ENCODE measurements at places on chromosomes 7 and 10.
A peak's percentile ranks its signal among the peaks of the same experiment; 100 is the strongest.

DNA sequence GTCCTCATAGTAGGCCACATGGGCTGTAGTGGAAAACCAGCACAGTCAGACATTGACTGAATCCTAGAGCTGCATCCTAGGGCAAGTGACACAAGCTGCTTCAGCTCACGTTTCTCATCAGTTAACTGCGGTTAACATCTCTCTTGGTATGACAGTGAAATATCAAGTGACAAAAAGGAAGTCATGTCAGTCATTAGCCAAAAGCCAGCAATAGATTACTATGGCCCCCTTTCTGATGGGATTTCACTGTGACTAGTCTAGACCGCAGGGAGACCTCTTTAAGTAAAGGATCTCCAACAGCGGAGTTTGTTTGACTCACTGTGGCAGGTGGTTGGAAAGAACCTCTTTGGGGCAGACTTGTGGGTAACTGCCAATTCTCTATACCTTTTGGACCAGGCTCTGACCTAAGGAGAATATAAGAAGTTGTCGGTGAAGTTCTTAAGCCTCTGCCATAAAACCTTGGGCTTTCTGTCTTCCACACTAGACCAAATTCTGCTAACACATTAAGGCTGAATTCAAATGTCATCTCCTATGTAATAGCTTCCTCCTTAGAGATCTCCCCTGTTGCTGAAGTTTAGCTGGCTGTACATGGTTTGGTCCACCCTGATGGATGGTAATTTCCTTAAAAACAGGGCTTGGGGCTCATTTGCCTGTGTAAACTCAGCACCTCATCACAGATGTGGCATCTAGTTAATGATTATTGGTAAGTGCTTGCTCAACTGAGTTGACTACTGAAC, 115.3 kb downstream of the SGMS1 start:
- DNase-seq, result peak; percentile 21

DNA sequence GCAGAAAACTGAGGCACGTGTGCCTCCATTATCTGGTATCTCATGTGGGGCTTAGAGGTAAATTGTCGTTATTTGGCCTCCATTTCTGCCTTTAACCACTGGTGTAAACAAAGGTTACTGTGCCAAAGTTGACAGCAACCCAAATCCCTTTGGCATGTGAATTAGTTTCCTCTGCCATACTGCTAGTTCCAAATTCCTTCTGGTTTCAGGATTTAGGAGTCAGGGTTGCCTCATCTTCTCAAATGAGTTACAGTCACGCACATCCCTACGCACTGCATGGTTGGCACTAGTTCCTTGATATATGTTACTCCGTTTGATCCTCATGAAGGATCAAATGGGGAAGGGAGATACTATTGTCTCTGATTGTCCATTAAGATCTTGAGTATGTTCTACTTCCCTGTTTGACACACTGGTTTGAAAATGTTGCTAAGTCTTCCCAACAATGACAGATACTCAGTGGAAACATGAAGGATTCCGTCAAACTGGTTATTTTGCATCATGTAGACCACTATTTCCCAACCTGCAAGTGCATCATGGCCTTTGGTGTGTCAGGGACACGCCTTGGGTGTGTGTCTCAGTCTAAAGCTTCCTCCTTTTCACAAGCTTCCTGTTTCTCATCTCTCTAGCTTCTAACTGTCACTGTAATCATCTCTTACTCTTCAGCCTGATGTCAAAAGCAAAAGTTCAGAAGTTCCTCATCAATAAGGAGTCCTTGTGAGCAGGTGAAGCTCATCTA, at the start of gene LIPN:
Gene LIPN (plus strand): TSS at position 655 of the 736 bp plus-strand sequence. CDS start 1,386 bp downstream, outside the sequence.
- DNase-seq, result no peak

- no peak for DNase-seq
Measured at GRCh38 chr7:14751461-14751860, 151.1 kb downstream of the DGKB start.

GRCh38 chr7:47327698-47328391, 254.1 kb downstream of the TNS3 start:
- DNase-seq, result no peak

- no peak for DNase-seq
Measured at GRCh38 chr7:14446829-14447228, 455.7 kb downstream of the DGKB start.

DNA sequence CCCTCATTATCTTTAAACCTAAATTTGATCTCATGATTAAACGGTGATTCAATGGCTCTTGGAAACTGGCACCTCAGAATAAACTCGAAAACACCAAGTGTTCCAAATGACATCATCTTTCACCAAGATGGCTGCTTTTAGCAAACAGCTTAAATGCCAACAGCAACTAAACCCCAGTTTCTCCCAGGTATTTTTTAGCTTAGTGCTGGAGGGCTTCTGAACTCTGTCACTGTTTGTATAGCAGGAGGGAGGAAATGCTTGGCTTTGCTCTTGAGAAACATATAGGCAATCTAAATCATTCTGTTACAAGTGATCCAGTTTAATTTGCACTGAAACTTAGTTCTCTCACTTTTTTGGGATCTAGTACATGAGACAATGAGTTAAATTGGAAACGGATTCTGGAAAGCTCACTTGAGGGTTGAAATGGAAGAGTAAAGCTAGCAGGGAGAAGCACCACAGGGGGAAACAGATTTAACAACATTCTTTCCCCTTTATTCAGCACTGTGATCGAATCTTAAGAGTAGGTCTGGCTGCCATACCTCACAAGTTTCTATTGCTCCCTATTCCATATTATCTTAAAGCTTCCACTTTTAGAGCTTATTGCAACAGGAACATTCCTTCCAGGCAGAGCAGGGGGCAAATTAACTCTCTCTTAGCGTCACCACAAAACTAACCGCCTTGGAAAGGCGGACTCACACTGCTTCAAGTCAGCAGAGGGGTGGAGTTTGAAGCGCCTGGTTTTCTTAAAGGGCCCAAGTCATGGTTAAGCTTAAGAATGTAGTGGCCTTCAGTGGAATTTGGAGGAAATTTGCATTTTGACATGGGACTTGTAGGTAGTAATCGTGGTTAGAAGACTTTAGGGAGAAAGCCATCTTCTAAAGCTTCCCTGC, 1.8 kb upstream of the CCDC6 start:
- DNase-seq, result peak; percentile 13
